ENCODE measurements at places on chromosomes 12 and 14.

DNA sequence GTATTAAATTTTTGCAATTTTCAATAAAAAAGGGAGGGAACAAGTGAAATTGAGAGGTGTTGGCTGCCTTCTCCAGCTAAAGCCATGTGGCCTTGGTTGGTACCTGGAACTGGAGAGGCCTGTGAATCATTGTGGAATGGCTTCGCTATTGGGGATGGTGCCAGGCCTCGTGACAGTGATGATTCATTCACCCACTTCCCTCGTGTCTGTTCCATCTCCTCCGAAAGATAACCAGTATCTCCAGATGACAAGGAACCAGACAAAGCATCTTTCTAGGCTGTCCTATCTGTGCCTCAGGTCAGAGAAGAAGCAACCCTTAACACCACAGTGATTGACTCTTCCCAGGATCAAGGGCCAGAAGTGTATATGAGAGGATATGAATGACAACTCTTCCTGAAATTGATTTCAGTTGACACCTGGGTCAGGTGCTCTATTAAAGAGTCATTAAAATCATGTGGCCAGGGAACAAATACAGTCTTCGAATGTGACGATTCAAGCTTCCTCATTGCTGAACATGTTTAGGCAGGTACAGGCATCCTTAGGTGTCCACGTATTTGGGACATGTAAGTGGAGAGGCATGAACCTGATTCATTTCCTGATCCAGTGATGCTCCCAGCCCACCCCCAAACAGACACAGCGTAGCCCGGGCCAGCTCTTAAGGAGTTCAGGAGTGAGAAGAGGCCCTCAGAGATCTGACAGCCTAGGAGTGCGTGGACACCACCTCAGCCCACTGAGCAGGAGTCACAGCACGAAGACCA is at the start of gene RNASE7:
Gene RNASE7 (plus strand): TSS at position 687 of the 758 bp plus-strand sequence. CDS start 631 bp downstream, outside the sequence.
- no peak for DNase-seq

DNA sequence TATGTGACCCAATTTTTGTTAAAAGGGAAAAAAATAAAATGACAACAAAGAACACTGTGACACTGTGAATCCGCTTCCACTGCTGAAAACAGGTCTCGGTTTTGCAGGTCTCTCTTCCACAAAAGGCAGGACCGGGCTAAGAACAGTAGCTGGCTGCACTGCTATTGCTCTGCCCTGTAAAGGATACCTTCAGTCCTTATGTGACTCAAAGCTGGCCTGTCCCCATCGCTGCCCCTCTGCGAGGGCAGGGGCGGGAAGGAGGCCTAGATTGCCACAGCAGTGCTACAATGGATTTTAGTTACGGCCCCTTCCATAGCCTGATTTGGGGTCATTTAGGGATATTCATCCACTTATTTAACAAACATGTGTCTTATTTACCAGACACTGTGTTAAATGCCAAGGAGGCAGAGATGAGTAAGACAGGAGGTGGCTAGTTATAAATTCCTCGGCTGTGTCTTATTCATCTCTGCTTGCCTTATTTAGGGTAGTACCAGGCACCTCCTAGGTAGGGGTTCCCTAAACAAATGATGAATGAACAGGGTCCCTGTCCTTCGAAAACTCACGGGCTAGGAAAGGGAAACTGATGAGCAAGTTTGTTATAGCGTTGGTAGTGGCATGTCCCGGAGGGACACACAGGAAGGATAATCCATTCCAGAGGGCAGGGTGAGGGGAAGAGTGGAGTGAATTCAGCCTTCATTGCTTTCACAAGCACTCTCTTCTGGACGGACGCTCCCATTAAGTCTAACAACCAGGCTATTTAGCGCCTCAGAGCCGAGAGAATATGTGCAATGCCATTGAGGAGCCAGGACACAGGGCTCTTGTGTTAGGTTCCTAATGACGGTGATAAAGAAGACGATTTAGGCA is 73.3 kb downstream of the EID3 start:
- DNase-seq = no peak

DNA sequence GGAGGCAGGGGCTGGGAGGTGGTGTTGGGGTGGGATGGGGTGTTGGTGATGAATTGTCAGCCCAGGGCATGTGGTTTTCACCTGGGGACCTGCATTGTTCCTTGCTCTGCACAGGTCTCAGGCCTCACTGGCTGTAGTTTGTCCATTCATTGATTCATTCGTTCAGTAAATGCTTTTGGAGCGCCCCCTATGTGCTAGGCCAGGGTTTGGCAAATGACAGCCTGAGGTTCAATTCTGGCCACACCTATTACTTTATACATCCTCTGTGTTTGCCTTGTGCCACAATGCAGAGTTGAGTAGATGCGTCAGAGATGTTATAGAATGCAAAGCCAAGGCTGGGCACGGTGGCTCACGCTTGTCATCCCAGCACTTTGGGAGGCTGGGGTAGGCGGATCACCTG is 4.7 kb downstream of the ADCK1 start:
- no peak for DNase-seq

- no peak for DNase-seq
Measured at GRCh38 chr14:95564060-95564459, 29.2 kb downstream of the GLRX5 start.

GRCh38 chr14:57390806-57391516 is 575 bp downstream of the NAA30 start:
- DNase-seq = no peak

GRCh38 chr12:29223956-29224543 is 75.0 kb downstream of the FAR2 start:
- no peak for DNase-seq
